Left colon (tissue), 2 donors: ENCODE measurements at places on chromosomes 2 and 18. TPM values are rescaled to one million over a fixed set of nuclear protein-coding genes. Genes with fewer than 3 reads are reported as not detected.

GEN1 gene
- 13.5 TPM for total RNA-seq

GCG gene
- 55.9 TPM for total RNA-seq

FER1L5 gene
- not detected for total RNA-seq

MLPH gene
- total RNA-seq: 139 TPM

GTF3C2 gene
- 62.5 TPM for total RNA-seq

OTOF gene
- total RNA-seq: not detected

TMEM169 gene
- total RNA-seq: 0.37 TPM

GPR17 gene
- not detected for total RNA-seq

UGT1A6 gene
- total RNA-seq: 10.2 TPM

ABCG5 gene
- total RNA-seq: 0.09 TPM

SKOR2 gene
- not detected for total RNA-seq

CASP10 gene
- 56.0 TPM for total RNA-seq

ALK gene
- 0.25 TPM for total RNA-seq

GREB1 gene
- total RNA-seq: 0.85 TPM

KCNK3 gene
- total RNA-seq: 0.79 TPM

GCKR gene
- not detected for total RNA-seq

TCF7L1 gene
- total RNA-seq: 3.9 TPM

FMNL2 gene
- 14.9 TPM for total RNA-seq

TCF23 gene
- not detected for total RNA-seq

C18orf54 gene
- total RNA-seq: 2.4 TPM

ERICH2 gene
- total RNA-seq: not detected

COL4A4 gene
- total RNA-seq: 2.0 TPM

MAP3K19 gene
- not detected for total RNA-seq

LOXHD1 gene
- total RNA-seq: 0.15 TPM

GRHL1 gene
- total RNA-seq: 2.3 TPM

STARD6 gene
- total RNA-seq: not detected

TMEM198 gene
- total RNA-seq: 1.6 TPM

ASB18 gene
- total RNA-seq: not detected

ALLC gene
- not detected for total RNA-seq

VWC2L gene
- total RNA-seq: not detected

GALR1 gene
- 0.46 TPM for total RNA-seq

POMC gene
- total RNA-seq: 0.31 TPM

DSC3 gene
- 0.22 TPM for total RNA-seq

ARHGAP25 gene
- 7.0 TPM for total RNA-seq

SERPINB11 gene
- total RNA-seq: not detected

NETO1 gene
- total RNA-seq: not detected

DSG2 gene
- total RNA-seq: 311 TPM

SETBP1 gene
- total RNA-seq: 21.2 TPM
